ENCODE measurements at places on chromosomes 3 and 15.

GRCh38 chr3:120341658-120342346 lies 7.4 kb downstream of the LRRC58 start:
- no peak for DNase-seq

DNA sequence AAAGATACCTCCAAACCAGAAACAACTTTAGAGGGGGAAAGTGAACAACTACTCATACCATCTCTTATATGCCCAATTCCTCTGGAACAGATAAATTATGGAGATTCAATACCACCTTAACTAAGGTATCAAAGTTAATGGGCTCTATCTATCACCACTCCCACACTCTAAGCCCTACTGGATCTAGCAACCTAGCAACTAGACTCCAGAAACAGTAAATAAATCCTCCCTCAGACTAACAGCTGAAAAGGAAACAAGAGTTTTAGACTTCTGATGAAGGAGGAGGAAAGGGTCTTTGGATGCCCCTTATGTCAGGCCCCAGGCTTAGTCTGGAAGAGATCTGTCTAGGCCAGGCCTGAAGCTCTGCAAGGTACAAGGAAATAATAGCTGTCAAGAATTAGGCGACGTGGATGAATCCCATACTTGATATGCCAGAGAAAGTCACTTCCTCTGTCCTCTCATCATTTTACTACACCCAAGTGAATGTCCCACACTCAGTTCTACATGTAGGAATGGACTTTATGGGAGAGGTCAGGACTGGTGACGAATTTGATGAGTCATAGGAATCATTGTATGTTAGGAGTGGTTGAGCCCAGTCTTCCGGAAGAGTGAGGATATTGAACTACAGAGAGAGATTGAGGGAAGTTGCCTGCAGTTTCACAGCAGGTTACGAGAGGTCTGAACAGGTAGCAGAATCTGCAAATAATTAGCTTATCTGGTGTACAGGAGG lies 113.8 kb downstream of the AKAP13 start:
- DNase-seq, result no peak

- no peak for DNase-seq
Measured at GRCh38 chr3:164467007-164467406, 611.3 kb downstream of the SI start.

GRCh38 chr3:103136621-103137020 lies 701.8 kb downstream of the ZPLD1 start:
- no peak for DNase-seq

DNA sequence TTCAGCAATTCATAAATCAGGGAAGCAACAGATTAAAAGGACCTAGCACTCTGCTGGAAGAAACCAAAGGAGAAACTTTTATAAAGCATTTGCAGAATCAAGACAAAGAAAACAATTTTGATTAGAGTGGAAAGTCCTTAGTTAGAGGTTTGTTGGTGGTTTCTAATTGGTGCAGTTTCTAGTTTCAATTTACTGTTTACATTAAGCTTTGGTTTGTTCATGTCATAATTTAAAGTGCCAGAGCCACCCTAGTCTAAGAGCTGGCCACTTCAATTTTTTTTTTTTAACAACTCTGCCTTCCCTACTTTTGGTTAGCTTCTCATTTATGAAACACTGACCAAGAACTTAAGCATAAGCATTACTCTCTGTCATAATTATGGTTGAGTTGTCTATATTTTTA lies 1428.2 kb upstream of the GBE1 start:
- no peak for DNase-seq

GRCh38 chr3:52401021-52401420 lies 43.9 kb downstream of the SEMA3G start:
- no peak for DNase-seq

GRCh38 chr3:187183210-187183862 lies 13.9 kb upstream of the RTP1 start:
- no peak for DNase-seq

DNA sequence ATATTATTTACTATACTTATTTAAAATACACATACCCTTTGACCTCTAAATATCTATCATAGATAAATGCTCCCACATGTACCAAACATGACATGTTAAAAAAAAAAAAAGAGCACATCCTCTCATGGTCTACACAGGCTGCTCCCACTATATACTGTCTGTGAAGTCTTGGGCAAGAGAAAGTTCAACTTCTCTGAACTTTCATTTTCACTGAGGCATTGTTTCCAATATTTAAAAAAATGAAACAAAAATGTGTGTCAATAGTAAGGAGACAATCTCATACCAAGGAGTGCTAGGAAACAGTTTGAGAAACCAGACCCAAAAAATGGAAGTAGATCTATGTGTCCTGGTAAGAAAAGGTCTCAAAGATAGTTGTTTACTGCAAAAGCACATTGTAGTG lies 29.3 kb downstream of the SLC4A7 start:
- no peak for DNase-seq

- no peak for DNase-seq
Measured at GRCh38 chr3:140761076-140761639, 83.3 kb downstream of the TRIM42 start.

GRCh38 chr15:51828621-51829375 lies 655 bp upstream of the TMOD3 start:
- no peak for DNase-seq

DNA sequence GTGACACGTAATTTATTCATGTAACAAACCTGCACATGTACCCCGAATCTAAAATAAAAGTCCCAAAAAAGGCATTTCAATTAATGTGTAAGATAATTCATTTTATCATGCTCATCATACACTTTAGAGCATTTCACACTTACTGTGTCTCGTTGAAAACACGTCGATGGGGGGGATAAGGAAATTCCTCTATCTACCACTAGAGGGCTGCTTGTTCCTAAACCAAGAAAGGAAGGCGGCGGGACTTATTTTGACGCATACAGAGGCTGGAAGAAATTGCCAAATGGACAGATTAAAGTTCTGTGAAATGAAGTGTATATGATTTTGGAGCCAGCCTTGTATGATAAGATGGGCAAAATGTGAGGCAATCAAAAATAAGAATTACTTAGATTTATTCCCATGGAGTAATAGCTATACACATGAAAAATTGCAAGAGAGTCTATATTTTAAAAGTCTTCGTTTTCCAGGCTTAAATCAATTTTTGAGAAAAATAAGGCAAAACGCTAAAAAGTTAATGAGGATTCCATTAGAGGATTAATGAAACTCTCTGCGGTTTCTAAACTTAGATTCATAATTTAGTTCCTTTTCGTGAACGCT lies 346.8 kb downstream of the CNTN3 start:
- DNase-seq, result no peak

GRCh38 chr15:63090472-63090871 lies 31.2 kb upstream of the LACTB start:
- no peak for DNase-seq

- DNase-seq, result no peak
Measured at GRCh38 chr3:151008699-151009098, 36.2 kb upstream of the CLRN1 start.

DNA sequence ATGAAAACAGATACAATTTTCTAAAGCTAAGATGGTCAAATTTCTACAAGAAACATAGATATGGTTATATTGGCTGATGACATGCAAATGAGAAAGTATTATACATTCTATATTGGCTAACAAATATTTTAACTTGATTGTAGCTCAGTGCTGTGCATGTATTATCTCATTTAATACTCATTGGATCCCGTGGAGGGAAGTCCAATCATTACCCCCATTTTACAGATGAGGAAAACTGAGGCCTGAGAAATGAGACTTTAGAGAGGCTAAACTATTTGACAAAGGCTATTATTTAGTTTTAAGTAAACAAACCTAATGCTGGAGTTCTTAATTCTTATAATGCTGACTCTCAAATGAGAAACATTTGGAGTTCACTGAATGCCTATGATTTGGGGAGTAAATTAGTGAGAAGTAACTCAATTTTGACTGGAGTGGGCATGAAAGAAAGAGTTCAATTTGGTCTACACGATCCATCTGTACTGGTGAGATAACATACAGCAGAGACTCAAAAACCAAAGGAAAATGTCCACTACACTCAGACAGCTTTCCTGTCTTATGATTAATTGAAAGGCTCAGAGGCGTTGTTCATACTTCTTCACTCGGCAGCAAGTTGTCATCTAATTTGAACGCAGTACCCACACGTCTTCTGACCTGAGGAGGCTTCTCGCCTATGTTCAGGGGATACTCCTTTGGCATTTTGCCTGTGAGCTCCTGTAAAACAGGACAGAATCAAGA lies 72.2 kb upstream of the LMOD3 start:
- no peak for DNase-seq

DNA sequence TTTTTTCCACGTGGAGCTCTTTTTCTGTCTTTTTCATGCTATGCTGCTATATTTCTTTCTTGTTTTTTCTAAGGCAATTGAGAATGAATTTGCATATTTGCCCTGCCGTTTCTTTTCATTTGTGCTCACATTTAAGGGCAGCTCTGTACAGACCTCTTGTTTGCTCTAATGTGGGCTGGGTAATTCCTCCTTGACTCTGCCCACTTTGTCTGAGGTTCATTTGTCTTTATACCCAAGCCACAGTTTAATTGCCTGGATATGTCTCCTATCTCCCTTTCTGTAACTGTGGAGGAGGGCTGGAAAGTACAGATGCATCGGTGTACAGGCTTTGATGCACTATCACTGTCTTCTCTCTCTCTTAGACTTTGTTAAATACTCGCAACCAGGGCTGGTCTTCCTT lies 195.9 kb downstream of the EPHB1 start:
- DNase-seq, result no peak

DNA sequence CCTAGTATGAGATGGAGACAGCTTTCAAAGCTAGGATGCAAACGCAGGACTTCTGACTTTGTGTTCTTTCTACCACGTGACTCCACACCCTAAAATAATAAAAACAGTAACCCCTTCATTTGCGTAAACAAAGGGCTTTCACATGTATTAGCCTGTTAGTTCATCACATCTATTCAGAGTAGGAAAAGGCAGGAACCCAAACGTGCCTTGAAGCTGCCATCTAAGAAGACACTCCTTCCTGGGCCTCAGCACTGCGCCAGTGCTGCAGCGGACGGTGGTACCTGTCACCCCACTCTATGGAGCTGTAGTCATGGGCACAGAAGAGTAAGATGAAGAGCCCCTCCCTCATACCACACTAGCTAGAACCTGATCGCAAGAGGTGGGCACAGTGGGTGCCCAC lies 34.3 kb downstream of the PLD1 start:
- no peak for DNase-seq
